Suprapubic skin (tissue), 4 donors: ENCODE measurements at places on chromosomes 5 and 9. TPM values are rescaled to one million over a fixed set of nuclear protein-coding genes. Genes with fewer than 3 reads are reported as not detected.

DNA sequence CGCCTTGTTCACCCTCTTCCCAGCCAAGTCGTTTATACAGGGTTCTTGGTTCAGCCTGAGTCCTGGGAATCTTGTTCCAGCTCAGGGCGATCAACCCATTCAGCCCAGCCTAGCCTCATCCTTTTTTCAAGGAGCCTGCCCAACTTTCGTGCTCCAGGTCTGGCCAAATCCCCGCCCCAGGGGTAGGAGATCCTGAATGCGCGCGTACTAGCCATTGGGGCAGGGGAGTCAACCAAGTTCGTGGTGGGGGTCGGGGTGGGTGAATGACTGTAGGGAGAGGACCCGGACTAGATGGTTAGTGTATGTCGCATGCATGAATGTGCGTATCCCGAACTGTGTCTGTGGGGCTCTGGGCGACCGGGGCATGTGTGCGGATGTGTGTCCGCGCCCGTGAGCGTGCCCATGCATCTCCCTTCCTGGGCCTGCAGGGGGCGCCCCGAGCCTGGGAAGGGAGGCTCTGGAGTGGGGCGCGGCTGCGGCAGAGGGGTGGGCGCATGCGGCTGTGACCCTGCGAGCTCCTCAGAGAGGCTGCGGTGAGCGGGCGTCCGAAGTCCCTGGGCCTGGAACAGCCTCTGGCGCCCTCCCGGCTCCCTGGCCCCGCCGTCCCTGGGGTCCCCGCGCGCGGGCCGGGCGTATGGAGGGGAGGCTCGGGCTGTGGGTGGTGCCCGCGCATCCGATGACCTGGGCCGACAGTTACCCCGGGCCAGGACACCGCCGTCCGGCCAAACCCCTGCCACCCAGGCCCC, 8.7 kb downstream of the CCL21 start:
- DNase-seq = peak; percentile 90

DNA sequence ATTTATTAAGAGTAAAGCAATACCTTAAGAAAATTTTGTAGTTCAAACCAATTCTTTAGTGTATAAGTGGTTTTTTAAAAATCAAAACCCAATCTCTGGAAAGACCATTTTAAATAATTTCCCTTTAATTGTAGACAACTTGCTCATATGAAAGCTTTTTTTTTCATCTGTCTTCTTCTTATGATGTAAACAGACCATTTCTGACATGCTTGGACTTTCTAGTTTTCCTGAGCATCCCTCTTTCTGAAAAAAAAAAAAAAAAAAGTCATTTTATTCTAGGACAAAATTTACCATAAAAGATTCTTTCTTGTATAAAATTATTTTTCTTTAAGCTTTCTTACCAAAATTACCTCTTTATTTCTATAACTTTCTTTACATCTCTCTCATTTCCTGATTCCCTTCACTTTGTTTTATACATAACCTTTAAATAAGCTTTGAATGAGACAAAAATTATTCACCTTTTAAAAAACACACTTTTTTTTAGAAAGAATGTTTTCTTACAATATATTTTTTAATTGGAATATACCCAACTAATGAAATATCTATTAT, 67.5 kb downstream of the COL15A1 start:
- DNase-seq = no peak

PTPRD gene
- 0.49 TPM for total RNA-seq

DNA sequence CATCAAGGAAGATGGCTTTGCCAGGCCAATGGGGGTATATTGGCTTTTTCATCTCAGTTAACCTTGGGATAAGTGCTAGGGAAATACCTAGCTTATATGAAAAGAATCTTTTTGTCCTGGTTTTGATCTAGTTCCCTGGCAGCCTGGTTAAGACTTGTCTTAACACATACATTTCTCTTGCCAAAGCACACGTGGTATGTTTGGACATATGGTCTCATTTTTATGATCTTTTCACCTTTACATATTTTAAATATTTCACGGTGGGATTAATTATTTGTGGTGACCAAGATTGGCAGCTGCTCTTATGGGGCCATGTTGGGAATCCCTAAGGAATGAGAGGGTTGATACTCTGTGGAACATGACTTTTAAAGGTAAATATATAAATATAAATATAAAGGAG, 312.5 kb downstream of the NPR3 start:
- no peak for DNase-seq

GRCh38 chr5:165076686-165077085, 1571.3 kb downstream of the MAT2B start:
- DNase-seq = no peak

GRCh38 chr5:16544607-16545374, 72.0 kb downstream of the RETREG1 start:
- DNase-seq = no peak

GTF2H2 gene
- total RNA-seq = 7.5 TPM
